Activated T-helper 1 cell treated with Interleukin-2 at 50 U/mL for 16 hours (primary cell): ENCODE measurements at places on chromosomes 2 and 18.

GRCh38 chr2:102606353-102606752 lies 13.0 kb upstream of the SLC9A2 start:
- DNase-seq, result no peak

GRCh38 chr2:157150747-157151146 lies 106.8 kb upstream of the GALNT5 start:
- DNase-seq, result no peak

- no peak for DNase-seq
Measured at GRCh38 chr18:39564716-39565115, 1999.1 kb upstream of the CELF4 start.

GRCh38 chr2:20555954-20556353 lies 94.9 kb downstream of the HS1BP3 start:
- no peak for DNase-seq

DNA sequence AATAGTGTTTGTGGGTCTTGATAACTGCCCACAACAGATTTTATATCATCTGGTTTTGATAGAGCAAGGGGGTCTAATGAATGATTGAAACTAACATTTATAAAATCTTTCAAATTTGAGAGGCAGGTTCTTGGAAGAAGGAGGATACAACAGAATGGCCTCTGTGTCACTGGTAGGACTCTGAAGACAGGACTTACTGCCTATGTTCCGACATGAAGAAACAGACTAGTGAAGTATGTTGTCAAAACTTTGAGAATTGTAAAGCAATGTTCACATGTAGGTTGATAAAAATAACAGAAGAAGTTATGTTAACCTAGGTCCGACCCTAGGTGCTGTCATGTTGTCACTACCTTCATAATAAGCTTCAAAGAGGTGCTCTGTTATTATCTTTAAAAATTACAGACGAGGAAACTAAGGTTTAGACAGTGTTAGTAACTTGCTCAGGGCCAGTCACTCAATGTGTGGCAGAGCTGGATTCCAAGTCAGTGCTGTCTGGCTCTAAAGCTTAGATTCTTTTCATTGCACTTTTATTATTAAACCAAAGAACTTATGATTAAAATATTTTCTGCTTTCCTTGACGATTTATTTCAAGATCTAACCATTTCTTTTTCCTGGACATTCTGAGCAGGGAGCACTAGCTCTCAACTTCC lies 146.2 kb downstream of the RPIA start:
- no peak for DNase-seq

- DNase-seq, result no peak
Measured at GRCh38 chr18:2459886-2460285, 111.4 kb downstream of the METTL4 start.

DNA sequence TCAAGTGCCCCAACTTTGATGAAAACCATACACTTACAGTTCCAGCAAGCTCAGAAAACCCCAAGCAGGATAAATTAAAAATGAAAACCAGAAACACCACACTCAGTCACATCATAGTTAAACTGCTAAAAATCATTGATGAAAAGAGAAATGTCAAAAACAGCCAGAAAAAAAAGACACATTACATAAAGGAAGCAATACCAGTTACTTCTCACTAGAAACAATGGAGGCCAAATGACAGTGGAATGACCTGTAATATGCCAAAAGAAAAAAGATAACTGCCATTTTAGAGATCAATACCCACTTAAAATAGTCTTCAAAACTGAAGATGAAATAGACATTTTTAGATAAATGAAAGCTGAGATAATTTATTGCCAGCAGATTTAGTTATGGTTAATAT lies 66.0 kb downstream of the MAP3K20 start:
- DNase-seq, result no peak

- no peak for DNase-seq
Measured at GRCh38 chr2:238667639-238668038, 180.2 kb upstream of the TWIST2 start.

DNA sequence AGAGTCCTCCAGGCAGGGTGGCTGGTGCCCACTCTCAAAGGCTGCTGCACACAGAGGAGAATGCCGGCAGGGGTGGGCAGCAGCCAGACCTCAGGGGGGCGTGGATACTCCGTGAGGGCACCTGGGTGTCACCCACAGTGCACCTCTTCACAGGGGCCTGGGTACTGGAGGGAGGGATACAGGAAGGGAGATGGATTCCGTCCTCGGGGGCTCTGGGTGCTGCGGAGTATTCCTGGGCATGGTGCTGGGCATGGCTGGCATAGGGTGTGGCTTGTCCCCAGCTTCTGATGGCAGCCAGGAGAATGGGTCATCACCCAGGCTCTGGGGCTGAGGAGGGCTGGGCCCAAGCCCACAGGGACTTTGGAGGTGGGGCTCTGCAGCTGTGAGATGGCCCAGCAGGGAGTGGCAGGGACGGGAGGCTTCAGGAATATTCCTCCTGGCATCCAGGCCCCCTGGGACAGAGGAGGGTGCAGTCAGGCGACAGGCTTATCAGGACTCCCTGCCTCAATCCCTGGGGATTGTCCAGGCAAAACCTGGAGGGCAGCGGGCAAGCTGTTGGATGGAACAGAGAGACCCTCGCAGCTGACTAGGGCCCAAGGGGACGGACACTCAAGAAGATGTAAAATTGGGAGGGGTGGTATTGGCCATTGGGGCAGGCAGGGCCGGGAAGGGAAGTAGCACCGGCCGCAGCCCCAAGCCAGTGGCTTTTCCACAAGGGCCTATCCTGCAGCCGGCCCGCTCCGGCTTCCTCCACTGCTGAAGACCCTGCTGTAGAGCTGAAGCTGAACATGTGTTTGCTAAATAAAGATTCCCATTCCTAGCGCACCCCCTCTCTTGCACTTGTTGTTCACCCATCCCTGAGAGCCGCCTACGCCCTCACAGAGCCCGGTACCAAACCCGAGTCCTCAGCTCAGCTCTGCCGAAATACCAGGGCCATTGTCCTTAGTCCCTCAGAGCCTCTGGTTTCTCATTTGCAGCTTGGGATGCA lies 5.7 kb upstream of the KLHL30 start:
- DNase-seq, result no peak

DNA sequence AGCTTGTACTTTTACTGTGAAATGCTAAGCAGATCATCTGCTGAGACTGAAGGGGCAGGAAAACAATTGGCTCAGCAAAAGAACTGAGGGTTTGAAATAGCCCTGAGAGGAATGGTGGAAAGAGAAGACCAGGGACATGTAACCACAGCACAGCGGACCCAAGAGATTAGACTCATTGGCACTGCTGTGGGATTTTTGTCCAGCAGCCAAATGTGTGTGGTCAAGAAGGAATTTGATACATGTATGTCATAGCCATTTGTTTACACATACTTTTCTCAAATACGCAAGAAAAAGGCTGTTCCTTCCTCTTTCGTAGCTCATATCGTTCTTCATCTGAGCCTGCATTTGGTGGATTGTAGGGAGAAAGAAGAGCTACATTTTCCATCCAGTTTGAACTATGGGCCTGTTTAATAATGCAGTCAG lies 73.8 kb downstream of the TRABD2A start:
- DNase-seq, result no peak

GRCh38 chr2:49251766-49252165 lies 97.5 kb upstream of the FSHR start:
- DNase-seq, result no peak

DNA sequence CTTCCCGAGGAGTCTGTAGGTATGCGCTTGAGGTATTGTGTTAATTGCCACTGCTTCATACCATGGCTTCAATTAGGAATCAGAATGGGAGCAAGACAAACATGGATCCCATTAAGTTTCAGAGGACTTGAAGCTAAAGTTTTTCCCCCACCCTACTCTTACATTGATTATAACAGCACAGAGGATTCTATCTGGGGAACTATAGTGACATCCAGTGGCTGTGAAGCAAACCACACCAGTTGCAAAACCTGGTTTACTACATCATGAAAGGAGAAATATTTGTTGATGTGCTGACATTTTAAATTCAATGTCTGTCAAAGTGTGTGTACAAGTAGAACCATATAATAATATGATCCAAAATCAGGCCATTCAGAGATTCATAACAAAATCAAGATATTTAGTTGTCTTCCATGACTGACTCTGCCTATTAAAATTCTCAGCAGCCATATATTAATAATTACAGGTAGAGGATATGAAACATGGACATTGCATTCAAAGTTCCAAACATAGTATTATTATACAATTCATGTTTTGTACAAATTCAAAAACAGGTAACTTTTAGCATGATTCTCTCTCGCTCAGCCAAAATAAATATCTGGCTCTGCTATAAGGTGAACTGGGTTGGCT lies 82.9 kb downstream of the GRB14 start:
- DNase-seq, result no peak

GRCh38 chr2:56754627-56755026 lies 570.8 kb downstream of the CCDC85A start:
- no peak for DNase-seq

- DNase-seq, result no peak
Measured at GRCh38 chr2:60875520-60875919, 5.9 kb upstream of the REL start.

DNA sequence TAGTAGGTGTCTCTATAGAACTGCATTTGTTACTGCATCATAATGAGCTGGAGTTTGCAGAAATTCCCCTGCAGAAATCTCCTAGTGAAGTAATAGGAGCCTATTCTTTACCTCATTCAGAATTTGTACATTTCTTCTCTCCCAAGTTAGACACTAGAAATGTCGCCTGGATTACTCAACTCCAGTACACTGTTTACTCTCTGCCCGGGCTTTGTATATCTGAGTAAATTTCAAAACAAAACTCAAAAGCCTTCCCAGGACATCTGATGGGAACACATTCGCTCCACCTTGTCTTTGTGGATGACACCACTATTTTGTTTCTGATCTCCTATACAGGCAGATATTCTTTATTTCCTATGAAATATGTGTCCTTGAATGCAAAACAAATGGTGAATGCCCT lies 76.8 kb downstream of the POU3F3 start:
- DNase-seq, result no peak

DNA sequence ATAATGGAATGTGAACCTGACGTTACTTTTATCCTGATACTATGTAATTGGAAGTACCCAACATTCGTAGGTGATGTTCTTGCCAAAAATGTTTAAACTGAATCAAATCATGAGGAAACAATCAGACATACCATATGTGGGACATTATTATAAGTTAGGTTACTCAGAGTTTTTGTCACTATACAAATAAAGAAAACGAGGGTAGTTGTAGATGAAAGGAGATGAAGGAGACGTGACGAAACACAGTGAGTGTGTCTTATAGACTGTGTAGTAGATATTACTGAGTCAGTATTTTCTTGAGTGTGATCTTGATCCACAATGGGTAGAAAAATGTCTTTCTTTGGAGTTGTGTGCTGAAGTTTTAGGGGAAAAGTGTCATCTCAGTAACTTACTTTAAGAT lies 176.8 kb downstream of the ZNF407 start:
- no peak for DNase-seq

- DNase-seq, result no peak
Measured at GRCh38 chr2:46569061-46569560, 89.7 kb downstream of the TMEM247 start.

DNA sequence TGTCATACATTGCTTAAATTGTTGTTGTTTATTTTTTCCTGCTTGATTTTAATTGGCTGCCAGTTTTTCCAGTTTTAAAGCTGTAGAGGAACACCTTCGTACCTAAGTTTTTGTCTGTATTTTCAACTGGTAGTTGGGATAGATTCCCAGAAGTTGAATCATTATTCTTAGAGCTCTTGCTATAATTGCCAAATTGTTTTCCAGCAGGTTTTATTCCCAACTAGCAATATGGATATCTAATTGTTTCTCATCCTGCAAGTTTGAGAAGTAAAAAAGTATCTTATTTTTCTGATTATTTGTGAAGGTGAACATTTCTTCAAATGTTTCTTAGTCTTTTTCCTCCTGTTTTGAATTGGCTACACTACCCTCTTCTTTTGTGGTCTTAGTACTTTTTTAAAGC lies 6.7 kb downstream of the SMARCAL1 start:
- no peak for DNase-seq

DNA sequence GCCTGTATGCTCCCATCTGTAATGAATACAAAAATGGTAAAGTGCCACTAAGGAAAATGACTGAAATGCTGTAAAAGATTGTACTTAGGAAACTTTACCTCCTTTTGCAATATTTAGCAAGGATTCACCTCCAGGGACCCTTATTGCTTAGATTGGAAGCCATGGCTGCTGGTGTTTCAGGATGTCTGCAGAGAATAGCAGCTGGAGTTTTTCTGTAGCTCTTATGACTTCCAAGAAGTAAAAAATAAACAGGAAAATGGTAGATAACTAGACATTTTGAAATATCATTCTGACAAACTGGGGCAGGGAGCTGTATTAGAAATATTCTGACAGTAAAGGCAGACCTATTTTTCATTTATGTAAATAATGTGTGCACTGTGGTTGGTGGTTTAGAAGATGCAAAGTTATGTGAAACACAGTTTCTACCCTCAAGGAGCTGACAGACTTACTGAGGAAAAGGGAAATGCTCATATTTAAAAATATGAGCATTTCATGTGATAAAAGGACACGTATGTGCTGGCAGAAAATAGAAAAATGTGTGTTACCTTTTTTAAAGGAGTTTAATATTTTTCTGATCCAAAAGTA lies 224.9 kb upstream of the BOD1L2 start:
- no peak for DNase-seq

- DNase-seq, result no peak
Measured at GRCh38 chr2:240966906-240967680, 31.3 kb upstream of the SNED1 start.

DNA sequence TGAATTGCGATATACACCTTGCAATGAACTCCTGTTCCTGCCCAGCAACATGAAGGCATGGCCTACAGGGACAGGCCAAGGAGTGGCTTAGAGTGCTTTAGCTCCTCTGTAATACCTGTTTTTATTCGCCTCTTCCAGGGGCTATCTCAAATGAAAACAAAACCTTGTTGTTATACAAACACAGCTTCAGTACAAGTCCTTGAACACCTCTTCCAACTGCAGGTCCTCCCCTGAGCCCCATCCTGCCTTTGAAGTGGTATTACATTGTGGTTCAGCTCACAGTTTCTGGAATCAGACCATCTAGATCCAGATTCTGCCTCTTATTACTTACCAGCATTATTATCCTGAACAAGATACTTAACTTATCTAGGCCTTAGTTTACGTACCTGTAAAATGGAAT lies 83.0 kb upstream of the HNRNPA3 start:
- DNase-seq, result no peak

DNA sequence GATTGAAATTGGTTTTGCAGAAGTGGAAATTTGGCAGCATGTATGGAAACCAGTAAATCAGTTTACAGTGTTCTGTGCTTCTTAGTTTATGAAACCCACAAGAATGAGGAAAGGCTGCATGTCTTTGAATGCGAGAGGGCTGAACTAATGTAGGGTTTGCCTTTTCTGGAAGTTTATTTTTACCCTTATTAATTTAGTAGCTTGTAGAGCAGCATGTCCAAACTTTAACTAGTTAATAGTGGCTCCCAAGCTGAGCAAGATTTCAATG lies 50.4 kb downstream of the LDLRAD4 start:
- DNase-seq, result no peak

DNA sequence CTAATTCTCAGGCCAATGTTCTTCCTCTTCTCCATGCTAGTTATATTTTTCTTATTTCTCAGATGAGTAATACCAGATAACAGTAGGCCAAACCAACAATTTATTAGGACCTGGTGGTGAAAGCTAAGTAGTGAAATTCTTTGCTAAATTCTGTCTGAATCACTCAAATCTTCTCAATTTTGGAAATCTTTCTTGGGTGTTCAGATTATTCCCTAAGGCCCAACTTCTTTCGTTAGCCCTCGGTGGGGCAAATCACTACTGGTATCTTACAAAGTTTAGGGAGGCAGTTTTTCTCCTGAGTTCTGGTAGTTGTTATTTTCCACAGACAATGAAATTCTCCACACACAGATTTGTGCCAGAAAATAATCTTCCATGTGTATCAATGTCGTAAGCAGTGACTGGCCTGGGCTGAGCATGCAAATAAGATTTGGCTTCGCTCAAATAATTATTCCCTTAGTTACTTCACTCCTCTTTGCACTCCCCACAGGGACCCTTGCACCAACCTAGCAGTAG lies 443.5 kb upstream of the SLC14A2 start:
- no peak for DNase-seq
